Stimulated activated memory B cell treated with anti-CD40 and anti-IgM and Interleukin-4, amounts not matched to agents 10 μg/mL and 1 μg/mL and 100 μg/mL, for 72 hours (primary cell): ENCODE measurements at places on chromosomes 13 and 19.
A peak's percentile ranks its signal among the peaks of the same experiment; 100 is the strongest.

GRCh38 chr19:49194408-49194807 is 36.8 kb downstream of the TRPM4 start:
- no peak for ATAC-seq

DNA sequence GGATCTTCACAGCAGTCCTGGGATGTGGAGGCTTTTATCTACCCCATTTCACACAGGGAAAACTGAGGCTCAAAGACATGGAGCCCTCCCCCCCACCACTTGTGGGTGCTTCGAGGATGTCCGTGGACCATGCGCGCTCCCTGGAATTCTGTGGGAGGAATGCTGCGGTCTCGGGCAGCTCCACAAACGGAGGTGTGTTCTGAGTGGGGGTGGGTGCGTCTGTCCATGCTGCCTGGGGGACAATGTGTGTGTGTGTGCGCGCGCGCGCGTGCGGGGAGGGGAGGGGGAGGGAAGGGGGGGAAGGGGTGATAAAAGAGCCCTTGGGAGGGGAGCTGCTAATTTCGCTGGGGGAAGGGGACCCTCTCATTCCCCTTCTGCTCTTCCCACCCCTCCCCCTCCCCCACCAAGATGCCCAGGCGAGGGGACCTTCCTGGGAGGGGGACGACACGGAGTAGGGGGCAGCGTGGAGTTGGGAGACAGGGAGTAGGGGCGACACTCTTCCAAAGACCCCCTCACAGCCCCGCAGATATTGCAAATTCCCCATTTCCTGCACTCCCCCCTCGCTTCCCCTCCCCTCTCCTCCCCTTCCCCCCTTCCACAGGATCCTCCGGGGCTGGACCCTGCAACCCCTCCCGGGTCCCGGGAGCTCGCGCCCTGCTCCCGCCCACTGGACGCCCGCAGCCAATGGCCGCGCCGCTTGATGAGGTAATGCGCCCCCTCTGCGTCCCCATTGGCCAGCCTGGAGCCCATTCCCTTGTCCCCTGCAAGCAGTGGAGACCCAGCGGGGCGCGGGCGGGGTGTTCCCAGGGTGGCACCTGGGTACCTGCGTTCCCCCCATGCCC is 18.9 kb upstream of the ZNRF4 start:
- no peak for ATAC-seq

DNA sequence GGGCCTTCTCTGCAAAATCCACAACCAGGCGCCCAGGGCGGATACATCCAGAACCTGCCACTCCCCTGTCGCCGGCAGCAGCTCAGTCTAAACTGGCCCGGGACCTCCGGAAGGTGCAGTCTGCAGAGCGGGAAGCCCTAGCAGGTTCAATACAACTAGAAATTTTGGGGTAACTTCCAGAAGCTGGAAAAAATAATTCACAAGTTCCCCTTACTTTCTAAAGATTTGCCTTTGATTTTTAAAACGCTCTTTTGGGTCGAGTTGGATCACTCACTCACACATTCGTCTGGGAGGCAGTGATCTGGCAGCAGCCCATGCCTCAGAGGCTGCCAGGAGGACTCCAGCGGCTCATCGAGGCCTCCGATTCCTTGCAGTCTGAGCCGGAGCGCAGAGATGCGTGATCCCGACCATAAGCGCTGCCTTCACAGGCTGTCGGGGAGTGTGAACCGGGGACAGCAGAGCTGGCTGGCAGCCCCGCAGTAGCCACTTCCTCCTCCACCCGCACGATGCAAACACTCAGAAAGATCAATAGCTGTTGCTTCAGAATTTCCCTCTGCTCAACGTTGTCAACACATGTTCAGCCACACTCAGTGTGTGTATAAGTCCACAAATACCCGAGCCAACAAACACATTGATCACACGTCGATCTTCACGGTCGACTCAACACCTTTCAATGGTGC is 35.6 kb upstream of the ZNF507 start:
- no peak for ATAC-seq

- no peak for ATAC-seq
These were observed 389.2 kb downstream of the EFNB2 start for GRCh38 chr13:106145997-106146864.

DNA sequence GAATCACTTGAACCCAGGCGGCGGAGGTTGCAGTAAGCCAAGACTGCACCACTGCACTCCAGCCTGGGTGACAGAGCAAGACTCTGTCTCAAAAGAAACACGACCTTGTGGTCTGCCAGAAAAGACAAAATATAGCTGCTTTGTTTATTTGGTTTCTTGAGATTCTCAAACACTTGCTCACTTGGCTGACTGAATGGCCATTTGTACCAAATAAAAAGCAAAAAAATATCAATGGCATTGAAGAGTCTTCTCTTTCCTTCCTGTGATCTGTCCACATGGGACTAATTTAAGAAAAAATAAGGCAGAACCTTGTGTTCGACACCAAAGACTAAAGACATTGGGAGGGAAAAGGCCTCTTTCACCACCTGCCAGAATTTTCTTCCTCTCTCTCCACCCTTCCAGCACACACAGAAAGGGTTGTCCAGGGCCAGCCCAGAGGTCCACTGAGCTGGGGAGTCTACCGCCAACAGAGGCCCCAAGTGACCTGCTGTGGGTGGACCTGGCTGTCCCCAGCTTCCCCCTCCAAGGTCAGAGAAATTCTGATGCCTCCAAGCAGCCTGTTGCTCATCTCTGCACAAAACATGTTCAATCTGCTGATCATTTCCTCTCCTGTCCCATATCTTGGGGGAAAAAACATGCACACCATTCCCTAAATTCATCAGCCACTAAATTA is 5.9 kb downstream of the BRME1 start:
- no peak for ATAC-seq

DNA sequence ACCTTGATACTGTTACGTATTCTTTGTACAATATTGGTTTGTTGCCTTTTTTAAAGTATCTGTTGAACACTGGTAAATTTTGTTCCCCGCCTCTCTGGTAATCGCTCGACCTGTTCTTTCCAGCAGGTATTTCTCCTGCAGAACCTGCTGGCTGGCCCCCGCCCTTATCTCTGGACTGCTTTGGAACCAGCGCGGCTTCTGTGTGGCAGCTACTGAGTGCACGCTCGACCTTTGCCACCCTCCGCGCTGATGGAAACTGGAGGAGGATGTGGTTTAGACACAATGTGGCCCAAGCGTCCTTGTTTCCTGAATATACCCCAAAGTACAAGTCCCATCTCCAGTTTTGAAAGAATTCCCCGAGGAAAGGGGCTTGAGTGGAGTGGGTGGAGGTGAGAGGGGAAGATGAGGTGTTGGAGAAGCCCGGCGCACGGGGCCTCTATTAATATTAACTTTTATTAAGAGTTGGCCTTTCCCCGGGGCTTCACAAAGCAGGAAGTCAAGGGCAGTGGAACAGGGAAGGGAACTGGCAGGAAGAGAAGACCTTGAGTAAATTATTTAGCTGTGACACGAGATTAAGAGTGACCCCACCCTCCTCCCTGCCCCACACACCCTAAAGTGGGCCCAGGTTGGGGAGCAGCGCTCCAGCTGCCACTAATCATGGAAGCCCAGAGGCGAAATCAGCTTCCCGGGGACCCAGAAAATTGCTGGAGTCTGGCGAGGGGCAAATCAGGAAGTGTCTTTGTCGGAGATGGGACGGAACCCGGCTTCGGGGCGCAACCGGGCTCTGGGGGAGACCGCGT is 16.0 kb downstream of the CDX2 start:
- no peak for ATAC-seq

GRCh38 chr19:46990991-46991676 is 28.5 kb upstream of the NPAS1 start:
- peak; percentile 58 for ATAC-seq
